ENCODE measurements at places on chromosomes 5 and 9.
A peak's percentile ranks its signal among the peaks of the same experiment; 100 is the strongest.

GRCh38 chr5:75260708-75261107, 24.0 kb upstream of the ANKRD31 start:
- no peak for DNase-seq

- peak; percentile 65 for DNase-seq
Measured at GRCh38 chr9:91211919-91212318, 149.8 kb downstream of the AUH start.

DNA sequence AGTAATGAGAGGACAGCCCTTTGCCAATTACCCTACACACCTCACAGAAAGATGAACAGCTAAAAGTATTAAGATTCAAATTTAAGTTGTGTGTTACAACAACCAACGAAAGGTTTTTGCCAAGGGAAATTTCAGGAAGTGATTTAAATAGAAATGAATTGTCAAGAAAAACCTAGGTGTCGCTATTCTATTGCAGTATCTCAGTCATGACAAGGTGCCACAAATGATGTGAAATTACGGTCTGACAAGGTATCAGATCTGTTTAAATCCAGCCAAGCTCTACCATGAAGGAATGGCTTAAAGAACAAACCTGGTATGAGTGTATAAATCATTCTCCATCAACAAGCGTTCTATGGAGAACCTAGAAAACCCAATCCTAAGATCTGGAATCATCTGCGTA, 189.7 kb downstream of the ATPSCKMT start:
- DNase-seq: no peak

DNA sequence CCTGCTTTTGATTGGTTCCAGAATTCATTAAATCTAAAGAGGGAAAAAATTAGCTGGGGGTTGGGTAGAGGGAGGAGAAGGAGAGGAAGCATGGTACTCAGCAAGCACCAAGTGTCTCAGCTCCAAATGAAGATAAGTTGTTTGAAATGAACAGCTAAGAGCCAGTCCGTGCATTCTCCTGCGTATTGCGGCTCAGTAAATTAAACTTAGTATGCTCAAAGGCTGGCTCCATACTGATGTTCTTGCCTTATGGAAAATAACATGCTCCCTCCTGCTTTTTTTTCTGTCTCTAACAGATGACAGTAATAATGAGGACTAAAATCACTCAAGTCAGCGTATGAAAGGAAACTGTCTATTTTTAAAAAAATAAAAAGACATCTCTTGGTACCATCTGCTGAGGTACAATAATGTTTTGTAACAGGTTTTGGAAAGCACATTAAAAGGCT, 161.0 kb downstream of the SPATA31D1 start:
- DNase-seq: no peak

- DNase-seq: no peak
Measured at GRCh38 chr9:90515510-90515909, 127.1 kb downstream of the DIRAS2 start.

Data from stimulated activated effector memory CD8-positive, alpha-beta T cell treated with anti-CD3 and anti-CD28 coated beads, Interleukin-12 subunit alpha, Interleukin-12 subunit beta, amount 100 ng/mL, for 72 hours (primary cell).